ENCODE measurements at places on chromosomes 1 and 21.
A peak's percentile ranks its signal among the peaks of the same experiment; 100 is the strongest.

DNA sequence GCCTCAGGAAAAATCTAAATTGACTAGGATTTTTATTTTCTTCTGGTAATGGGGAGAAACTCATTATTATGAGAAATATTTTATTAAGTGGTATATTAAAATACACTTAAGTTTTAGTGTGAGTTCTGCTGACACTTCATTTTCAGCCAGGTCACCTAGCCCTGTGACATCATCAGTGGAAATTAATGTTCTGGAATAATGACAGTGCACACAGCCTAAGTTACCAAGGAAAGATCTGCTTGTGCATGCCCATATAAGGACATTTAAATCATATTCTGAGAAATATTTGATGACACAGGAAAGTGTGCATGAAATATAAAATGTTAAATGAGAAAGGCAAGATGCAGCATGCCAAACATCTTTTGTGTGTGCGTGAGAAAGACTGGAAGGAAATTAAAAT is 102.0 kb downstream of the KIF14 start:
- DNase-seq: no peak

- DNase-seq: no peak
Observed at GRCh38 chr21:34336756-34337391, 26.9 kb upstream of the KCNE2 start.

GRCh38 chr1:73839922-73840321 is 358.1 kb downstream of the LRRIQ3 start:
- DNase-seq: no peak

GRCh38 chr1:912740-913301 is 10.9 kb upstream of the SAMD11 start:
- DNase-seq: no peak

GRCh38 chr1:3101124-3101939 is 32.3 kb downstream of the PRDM16 start:
- peak; percentile 34 for DNase-seq

- DNase-seq: no peak
Observed at GRCh38 chr1:184972315-184973055, 1.8 kb downstream of the NIBAN1 start.

DNA sequence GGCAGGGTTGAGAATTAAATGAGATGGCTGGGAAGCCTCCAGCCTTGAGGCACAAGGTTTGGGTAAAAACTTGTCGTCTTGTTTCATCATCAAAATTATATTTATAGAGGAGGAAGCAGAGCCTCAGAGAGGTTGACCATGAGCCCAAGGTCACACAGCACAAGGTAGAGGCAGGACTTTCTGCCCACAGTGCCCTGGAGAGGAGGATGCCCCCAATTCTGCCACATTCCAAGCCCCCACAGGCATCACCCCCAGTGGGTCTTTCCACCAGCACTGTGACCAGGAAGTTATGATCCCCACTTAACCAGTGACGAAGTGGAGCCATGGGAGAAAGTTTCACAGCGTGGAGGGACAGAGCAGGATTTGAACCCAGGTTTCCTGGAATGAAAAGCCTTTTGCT is 400.0 kb downstream of the MATN1 start:
- no peak for DNase-seq

DNA sequence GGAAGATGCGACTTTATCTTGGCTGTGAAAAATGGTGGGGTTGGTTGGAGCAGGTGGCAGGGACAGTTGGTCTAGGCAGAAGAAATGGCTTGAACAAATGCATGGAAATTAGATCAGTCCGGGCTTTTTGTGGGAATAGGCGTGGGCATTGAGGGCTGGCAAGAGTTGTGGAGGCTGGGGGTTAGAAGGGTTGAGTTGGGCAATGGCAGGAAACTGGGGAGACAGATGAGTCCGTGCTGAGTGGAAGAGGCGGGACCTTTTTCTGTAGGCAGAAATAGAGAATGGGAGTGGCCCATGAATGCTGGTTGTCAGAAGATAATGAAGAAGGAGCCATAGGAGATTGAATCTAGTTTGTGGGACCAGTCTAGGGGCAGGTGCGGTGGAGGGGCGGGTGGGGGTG is 6.9 kb downstream of the PDPN start:
- no peak for DNase-seq

GRCh38 chr1:55894521-55894920 is 679.4 kb upstream of the USP24 start:
- DNase-seq: no peak

DNA sequence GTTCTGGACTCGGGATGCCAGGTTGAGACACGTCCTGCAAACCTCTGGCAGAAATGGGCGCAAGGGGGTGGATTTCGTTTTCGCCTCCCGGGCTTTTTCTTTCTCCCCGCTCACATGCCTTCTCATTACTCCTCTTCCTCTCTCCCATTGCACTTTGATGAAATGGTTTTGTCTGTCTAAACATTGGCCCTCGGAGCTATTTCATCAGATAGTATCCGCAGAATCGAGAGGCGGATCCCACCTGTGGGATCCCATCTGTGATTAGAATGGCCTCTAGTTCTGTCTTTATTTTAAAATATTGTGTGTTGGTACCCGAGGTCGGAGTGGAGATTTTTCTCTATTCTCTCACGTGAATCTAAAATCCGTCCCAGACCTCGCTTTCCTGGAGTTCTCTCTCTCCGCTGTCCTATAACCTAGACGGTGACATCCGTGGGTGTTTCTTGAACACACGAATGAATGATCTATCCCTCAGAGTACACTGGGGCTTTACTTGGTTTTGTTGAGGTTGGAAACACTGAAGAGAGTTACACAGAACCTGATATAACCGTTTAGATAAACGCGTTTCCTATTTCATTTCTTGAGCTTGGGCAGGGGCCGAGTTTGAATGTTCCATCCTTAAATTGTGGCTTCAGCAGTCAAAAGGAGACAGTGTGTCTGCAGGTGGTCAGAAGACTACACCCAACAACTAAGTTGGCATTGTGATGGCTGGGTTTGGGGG is 2.0 kb downstream of the EDARADD start:
- DNase-seq: no peak

DNA sequence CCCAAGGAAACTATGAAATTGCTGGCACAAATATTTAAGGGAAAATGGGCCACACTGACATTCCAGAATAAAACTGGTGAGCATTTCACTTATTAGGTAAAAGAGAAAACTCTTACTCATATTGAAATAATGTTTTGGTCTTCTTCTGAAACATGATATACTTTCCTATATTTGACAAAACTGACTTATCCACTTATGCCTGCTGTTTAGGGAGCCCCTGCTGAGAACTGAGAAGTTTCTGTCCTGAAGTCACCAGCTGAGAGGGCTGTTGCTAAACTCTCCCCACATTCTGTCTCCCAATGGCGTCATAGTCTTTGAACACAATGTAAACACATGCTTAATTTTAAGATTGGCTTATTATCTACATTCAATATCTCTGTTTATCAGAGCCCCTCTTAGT is 46.8 kb upstream of the ZC3H11B start:
- no peak for DNase-seq

GRCh38 chr1:76949503-76949902 is 82.2 kb downstream of the ST6GALNAC5 start:
- no peak for DNase-seq

GRCh38 chr21:45543710-45544448 is 1.6 kb upstream of the SLC19A1 start:
- DNase-seq: no peak

DNA sequence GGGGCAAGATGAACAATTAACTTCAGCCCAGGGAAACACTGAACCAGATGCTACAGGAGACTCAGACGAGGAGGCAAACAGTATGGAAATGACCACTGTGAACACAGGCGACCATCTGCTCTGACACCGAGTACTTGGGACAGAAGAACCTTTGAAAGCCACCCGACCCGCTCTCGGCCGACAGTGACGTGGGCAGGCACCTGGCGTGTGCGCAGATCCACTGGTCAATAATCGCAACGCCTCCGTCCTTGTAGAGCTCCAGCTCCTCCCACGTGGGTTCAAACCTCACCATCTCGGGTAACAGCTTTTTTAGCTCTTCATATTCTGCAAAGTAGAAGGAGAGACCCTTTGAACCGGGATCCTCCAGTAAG is 20.3 kb downstream of the POFUT2 start:
- DNase-seq: no peak

GRCh38 chr1:220056374-220056773 is 10.1 kb upstream of the EPRS1 start:
- no peak for DNase-seq

DNA sequence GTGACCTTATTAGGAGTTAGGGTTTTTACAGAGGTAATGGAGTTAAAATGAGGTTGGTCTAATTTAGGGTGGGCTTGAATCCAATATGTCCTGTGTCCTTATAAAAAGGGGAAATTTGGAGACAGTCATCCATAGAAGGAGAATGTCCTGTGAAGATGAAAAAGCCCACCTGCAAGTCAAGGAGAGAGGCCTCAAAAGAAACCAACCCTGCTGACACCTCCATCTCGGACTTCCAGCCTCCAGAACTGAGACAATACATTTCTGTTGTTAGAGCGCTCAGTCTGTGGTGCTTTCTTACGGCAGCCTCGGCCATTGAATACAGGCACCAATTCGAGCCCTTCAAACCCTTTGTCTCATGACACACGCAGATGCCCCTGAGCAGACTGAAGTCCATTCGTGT is 43.8 kb downstream of the ACTA1 start:
- DNase-seq: no peak

DNA sequence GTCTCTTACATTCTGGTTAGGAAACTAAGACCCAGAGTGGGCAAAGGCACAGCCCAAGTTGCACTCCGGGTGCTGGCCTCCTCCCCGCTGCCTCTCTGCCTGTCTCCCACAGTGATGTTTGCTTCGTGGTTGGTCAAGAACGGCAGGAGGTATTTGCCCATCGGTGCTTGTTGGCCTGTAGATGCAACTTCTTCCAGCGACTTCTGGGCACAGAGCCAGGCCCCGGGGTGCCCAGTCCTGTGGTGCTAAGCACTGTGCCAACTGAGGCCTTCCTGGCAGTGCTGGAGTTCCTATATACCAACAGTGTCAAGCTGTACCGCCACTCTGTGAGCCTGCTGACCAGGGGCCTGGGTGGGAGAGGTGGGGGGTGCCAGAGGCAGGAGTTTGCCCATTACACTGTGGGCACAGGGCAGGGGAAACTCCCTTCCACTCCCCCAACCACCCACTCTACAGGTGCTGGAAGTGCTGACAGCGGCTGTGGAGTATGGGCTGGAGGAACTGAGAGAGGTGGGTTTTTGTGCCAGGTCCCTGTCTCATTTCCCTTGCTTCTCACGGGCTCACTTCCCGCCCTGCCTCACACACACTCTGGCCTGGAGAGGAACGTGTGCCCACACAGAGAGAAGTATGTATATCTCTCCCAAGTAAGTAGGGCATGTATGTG is 1.9 kb downstream of the BTBD19 start:
- DNase-seq: no peak

GRCh38 chr21:45516071-45516670 is 26.1 kb downstream of the SLC19A1 start:
- no peak for DNase-seq

DNA sequence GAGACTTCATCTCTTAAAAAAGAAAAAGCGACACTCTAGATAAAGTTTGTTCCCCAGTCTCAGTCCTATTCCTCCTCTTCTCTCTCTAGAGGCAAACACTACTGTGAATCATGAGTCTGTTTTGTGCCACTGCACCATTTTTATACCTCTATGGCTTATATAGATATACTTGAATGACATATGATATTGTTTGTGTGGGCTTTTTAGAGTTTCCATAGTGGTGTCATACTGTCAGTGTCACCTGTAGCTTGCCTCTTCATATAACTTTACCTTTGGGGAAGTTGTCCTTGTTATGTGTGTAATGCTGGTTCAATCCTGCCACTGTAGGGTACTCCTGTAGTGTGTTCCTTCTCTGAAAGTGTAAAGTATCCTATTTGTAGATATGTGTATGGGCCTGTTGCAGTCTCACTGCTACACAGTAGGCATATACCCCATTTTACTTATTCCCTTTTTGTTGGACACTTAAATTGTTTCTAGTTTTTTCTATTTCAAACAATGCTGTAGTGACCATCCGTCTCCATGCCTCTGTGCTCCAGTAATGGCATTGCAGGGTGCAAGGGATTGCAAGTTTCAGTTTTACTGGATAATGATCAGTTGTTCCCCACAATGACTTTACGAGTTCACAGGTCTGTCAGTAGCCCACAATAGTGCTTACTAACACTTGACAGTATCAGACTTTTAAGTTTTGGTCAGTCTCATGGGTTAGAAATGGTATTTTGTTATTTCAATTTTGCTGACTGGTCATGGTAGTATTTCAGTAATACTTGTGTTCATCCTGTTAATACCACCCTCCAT is 2.7 kb downstream of the PRMT2 start:
- DNase-seq: no peak

DNA sequence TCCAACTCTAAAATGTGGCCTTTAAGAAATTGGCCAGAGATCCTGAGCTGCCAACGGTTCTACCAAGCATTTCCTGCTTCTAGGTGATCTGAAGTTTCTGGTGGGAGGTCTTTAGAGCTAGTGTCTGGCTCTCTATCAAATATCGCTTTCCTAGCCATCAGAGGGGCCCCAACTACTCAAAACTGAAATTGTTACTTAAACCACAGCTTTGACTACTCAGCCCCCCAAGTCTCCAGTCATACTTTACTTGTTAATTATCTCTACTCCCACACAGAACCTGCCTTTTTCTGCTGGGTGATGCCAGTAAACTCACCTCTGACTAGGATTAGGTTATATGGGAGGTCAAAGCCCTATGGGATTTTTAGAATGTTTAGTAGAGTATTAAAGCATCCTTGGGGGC is 95.1 kb downstream of the FASLG start:
- DNase-seq: no peak
